ENCODE measurements at places on chromosomes 7 and 10.

DNA sequence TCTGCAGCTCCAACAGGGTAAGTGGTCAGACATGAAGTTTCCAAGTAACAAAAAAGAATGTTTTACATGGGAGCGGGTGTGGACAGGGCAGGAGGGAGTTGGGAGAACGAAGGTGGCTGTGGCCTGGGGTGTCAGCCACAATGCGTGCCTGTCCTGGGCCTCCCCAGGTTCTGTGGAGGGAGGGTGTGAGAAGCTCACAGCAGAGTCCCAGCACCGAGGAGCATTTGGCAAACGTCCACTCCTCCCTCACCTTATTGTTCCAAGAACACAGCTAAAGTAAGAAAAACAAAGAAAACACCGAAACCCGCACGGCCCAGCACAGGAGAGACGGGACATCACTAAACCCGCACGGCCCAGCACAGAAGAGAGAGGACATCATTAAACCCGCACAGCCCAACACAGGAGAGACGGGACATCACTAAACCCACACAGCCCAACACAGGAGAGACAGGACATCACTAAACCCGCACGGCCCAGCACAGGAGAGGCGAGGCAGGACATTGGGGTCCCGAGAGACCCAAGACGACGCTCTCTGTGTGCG lies 226.4 kb downstream of the MAD1L1 start:
- DNase-seq, result no peak

DNA sequence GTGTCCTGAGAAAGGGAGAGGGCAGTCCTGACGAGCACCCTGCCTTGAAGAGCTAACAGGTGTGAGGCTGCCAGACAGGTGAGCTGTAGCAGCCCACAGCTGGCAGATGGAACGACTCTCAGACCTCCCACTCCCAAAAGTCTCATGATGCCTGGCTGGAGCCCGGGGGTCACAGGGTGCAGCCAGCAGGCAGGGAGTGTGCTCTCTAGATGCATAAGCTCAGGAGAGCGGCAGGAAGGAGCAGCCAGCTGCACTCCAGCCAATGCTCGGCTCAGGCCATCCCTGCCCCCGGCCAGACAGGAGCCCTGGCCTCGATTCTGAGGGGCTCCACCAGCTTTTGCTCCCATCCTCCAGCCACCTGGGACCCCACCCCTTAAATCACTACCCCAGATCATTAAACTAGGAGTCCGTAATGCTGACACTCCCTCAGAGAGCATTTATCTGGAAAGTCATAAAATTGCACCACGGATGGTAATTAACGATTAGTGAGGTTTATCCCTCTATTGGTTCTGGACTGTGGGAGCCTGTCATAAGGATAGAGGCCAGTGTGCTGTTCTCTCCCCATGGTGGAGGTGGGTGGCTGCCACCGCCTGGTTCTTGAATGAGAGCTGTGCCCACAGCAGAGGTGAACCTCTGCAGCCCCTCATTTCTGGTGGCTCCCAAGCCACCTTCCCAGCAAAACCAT lies 63.5 kb upstream of the ZMIZ1 start:
- DNase-seq, result no peak

DNA sequence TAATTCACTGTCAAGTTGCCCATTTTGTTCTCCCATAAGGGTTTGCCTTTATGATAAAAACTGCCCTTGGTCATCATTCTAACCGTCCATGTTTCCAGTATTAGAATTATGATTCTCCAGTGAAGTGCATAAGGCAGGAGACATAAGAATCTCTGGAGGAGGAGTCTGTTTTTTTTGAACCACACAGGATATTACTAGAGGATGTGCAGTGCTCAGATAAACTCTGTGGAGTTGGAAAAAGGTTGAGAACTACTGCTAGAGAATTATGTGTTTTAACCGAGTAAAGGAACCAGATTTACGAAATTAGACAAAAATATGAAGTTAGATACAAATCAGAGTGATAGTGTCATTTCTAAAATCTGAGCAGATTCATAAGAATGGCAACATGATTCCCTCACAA lies 40.5 kb downstream of the MDFIC start:
- DNase-seq, result no peak

- DNase-seq, result no peak
Observed at GRCh38 chr10:6637053-6637452, 57.0 kb upstream of the PRKCQ start.

DNA sequence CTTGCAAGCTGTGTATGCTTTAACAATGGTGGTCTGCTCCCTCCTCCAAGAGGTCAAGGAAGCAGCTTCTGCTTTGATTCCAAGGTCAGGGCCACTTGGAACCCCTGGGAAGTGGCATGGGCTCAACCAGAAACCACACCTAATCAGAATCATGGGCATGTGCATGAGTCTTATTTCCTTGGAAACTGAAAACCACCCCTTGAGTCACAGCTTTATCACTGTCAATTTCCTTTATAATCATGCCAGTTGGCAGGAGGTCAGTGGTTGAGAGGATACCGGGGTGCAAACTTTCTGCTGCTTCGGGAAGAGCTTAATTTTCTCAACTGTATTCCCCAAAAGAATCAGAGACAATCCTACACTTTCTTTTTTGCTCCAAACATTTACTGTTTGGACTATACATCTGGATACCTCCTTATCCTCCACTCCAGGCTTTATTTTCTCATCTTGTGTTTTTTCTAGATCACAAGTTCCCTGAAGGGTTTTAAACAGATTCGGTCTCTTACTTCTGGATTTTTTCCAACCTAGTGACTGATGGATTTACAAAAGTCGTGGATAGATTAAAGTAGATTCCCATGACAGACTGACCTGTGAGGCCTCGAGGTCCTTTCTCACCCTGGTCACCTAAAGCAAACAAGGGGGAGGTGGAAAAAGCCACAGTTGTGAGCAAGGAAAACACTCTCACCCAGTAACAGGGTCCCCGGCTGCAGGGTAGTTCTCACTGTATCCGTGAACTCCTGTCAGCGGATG lies 36.0 kb downstream of the COL17A1 start:
- DNase-seq, result no peak

GRCh38 chr7:69596056-69596455 lies 2.2 kb upstream of the AUTS2 start:
- DNase-seq, result no peak

- DNase-seq, result no peak
Observed at GRCh38 chr7:132877573-132877972, 204.3 kb downstream of the CHCHD3 start.

- DNase-seq, result peak; percentile 75
Observed at GRCh38 chr10:50501924-50502452, 121.8 kb downstream of the SGMS1 start.

DNA sequence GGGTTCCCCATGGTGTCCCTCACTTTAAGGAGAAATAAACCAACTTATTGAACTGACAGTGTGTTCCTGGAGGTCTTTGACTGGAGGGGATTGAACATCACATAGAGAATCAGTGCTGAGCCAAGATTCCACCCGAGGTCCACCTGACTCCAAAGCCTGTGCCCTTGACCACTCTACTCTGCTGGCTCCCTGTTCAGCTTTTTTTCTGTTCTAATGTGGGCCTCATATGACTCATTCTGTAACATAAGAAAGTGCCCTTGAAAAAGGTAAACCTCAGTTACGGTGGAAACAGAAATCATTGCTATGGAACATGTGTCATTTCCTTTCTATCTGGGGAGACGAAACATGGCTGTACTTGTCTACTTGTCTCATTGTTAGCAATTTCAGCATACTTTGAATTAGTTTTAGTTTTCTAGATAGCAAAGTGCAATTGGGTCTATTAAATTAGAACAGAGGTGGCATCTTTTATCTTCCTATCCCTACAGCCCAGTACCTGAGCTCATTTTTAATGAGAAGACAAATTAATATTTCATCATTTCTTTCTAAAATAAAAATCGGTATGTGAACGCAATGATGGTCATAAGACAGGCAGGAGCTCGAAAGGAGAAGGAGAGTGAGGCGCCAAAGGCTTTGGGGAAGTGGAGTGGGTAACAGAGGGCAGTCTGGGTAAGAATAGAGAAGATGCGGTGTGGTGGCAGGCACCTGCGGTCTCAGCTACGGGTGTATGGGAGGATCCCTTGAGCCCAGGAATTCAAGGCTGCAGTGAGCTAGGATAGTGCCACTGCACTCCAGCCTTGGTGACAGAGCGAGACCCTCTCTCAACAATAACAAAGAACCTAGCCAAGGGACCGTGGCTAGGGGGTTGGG lies 1.5 kb downstream of the GSDME start:
- no peak for DNase-seq

Measured in T-helper 2 cell (primary cell).